Fibroblast of skin of right quadriceps (primary cell): ENCODE measurements at places on chromosomes 4 and X.

GRCh38 chr4:101123231-101123630 lies 224.1 kb downstream of the PPP3CA start:
- DNase-seq: no peak

DNA sequence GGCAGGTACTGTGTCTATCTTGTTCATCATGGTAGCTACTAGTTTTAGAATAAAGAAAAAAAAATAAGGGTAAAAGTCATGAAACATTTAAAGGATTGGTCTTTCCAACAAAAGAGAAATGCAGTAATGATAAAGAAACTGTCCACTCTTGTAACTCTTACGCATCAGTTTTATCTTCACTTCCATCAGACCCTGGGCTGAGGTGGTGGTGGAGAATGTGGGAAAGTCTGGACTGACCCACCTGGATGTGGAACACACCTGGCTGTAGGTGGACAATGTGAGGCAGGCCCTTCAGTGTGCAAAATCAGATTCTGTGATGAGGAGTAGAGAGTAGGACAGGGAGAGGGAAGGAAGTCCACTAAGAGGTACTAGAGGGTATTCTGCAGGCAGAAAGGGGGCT lies 128.6 kb downstream of the RASL11B start:
- DNase-seq: no peak

- DNase-seq: no peak
Observed at GRCh38 chr4:128303986-128304385, 16.4 kb upstream of the PGRMC2 start.

- DNase-seq: no peak
Observed at GRCh38 chrX:97089116-97089515, 205.4 kb downstream of the RPA4 start.

- DNase-seq: no peak
Observed at GRCh38 chr4:123987408-123987807, 590.8 kb downstream of the SPRY1 start.

DNA sequence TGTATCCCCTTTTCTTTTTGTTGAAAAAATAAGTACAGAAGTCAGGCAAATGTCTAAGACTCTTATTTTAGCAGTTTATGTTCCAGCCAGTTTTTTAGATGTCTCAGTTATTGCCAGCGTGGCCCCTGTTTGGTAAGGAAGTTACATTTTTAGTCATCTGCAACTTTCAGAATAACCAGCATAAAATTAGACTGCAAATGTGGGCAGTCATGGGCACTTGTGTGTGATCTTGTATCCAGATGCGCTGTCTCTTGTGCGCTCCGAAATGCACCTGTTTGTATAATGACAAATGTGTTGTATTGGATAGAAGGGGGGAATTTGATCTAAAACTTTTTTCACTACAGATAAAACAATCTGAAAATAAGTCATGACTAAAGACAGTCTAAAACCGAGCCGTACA lies 44.3 kb upstream of the CLCN4 start:
- DNase-seq: no peak
